ENCODE measurements at places on chromosomes 11 and 22.

- no peak for DNase-seq
Measured at GRCh38 chr22:24693379-24693778, 81.1 kb downstream of the PIWIL3 start.

DNA sequence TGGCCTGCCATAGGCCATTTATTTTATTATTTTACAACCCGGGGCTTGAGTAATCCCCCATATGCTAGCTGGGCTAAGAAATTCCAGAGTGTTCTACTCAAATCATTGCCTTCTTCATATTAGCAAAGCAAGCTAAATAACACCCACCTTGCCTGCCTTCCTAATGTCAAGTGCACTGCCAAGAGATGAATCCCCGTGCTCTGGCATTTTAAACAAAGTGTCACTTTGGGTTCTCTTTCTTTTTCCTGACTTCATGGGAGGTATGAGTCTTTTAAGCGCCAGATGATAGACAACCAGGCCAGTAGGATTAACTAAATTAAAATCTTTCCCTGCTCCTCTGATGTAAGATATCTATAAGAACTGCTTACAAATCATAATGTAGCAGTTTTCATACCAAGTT lies 4.5 kb downstream of the MPPED2 start:
- no peak for DNase-seq

DNA sequence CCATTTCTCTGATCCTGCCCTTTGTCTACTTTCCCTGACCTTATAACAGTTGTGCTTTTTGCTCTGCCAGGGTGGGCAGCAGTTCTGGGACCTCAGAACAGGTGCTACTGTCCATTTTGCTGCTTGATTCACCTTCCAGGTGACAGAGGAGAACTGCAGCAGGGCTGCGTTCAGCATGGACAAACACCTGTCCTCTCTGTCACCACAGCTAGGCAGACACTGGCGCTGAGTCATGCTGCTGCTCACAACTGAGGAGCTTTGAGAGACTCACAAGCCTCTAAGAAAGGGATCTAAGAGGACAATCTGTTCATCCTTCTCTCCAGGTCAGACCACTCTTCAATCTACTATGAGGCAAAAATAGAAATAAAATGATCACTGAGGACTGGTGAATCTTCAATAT lies 1144.5 kb upstream of the CCDC90B start:
- DNase-seq, result no peak

DNA sequence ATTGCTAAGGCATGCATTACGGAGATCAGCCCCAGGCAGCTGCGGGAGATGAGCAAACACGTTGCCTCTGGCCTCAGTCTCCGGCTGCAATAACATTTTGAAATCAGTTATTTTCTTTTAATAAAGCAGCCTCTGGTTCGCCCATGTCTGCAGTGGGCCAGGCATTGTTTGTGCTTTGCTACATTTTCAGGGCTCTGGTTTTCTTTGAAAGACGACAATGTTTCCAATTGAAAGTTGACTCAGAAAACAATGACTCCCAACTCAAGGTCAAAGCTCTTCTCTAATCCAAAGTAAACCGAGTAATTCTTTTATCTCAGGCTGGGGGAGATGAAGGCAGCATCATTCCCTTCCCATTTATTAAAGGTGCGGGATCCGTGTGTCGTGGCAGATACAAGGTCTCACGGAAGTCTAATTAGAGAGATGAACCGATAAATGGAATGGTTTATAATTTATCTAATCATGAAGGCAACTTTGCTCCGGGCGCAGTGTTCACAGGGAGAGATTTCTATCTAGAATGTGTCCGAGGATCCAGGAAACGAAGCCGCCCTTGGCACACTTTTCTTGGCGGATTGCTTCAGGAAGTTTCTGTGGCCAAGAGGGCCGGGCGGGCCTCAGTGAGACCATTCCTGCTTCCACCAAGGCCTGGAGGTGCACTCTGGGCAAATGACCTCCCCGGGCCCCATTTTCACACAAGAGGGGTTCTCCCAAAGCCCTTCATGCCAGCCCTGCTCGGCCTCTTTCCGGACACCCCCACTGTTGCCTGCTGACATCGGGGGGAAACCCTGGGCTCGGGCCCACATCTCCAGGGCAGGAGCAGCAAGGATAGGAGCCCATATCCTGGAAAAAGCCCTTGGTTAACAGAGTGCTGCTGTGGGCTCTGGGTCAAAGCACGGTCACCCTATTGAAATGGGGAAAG lies 811.4 kb downstream of the BRD1 start:
- DNase-seq, result peak; percentile 89

- DNase-seq, result no peak
Measured at GRCh38 chr11:97989121-97989520, 1031.6 kb upstream of the CNTN5 start.

GRCh38 chr11:112024178-112024772 lies 933 bp upstream of the DLAT start:
- no peak for DNase-seq

GRCh38 chr11:8822469-8822868 lies 88.5 kb upstream of the AKIP1 start:
- DNase-seq, result no peak
